ENCODE measurements at places on chromosomes 5 and 9. TPM values are rescaled to one million over a fixed set of nuclear protein-coding genes. Genes with fewer than 3 reads are reported as not detected.

TXNDC8 gene
- not detected for total RNA-seq

PRUNE2 gene
- total RNA-seq, result 0.84 TPM

C9orf50 gene
- not detected for total RNA-seq

GRCh38 chr9:92947268-92948037, at the start of gene FGD3:
Gene FGD3, plus strand, starts transcription at chr9:92947523. Its CDS starts 28,734 bp downstream, at chr9:92976257.
- no peak for DNase-seq

GRCh38 chr5:120464627-120465435, 731 bp downstream of the PRR16 start:
- DNase-seq, result no peak

DNA sequence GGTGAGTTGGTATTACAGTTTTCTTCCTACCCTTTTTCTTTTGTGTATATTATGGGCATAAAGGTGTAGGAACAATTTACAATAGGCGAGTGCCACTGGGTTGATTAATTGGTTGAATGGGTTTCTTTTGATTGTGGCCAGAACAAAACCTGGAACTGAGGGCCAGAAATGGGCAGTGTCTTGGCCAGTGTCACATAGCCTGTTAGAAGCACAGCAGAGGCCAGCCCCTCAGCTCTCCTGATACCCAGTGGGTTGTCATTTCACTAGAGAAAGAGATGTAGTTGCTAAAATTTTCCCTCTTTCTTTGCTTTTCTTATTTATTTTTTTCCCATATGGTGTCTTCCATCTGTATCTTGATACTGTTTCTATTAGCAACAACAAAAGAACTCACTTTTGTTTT, 38.8 kb upstream of the SEMA6A start:
- no peak for DNase-seq

- DNase-seq, result no peak
These were observed 456.5 kb downstream of the ZSWIM6 start for GRCh38 chr5:61788548-61788947.

DNA sequence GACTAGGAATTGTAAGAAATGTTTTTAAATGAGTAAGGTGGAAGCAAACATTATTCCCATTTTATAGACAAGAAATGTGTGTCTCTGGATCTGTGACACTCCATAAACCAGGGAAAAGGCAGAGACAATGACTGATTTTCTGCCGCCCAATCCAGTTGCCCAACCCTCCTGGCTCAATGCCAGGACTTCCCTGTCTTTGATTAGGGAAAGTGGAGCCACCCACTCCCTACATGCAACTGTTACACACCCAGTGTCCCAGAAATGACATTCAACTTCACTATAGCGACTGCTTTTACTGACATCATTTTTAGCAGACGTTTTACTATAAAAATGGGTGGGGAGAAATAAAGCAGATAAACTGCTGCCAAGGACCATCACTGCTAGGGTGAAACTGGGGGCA, 79.7 kb downstream of the THBS4 start:
- no peak for DNase-seq

DNA sequence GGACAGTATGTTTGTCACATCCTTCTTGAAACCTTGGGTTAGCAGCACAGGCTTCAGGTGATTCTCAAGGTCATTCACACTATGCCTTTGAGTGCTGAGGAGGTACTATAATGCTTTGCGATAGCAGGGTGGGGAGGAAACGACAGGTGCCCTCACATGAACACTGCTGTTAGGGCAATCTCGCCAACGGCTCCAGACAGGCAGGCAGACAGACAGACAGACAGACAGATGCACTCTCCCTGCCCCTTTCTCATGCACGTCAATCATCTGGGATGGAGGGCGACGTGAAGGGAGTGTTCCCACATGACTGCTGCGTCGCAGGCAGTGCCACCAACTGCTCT, 82.9 kb downstream of the RAPGEF1 start:
- no peak for DNase-seq

DNA sequence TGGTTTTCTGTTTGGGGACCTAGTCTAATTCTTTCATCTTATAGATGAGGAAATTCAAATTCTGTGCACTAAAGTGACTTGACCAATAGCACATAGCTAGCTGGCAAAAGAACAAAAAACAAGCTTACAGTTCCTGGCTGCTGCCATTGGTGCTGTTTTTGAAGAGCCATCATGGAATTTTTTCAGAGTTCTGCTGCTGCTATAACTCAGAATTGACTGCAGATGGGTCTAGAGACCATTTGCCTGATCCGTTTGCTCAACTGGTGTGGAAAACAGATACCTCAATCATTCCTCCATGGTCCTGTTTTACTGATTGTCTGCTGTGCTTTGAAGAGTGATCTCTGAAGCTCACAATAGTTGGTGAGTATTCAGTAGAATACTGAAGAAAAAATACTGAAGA, 15.2 kb downstream of the FBXL7 start:
- DNase-seq, result no peak

DNA sequence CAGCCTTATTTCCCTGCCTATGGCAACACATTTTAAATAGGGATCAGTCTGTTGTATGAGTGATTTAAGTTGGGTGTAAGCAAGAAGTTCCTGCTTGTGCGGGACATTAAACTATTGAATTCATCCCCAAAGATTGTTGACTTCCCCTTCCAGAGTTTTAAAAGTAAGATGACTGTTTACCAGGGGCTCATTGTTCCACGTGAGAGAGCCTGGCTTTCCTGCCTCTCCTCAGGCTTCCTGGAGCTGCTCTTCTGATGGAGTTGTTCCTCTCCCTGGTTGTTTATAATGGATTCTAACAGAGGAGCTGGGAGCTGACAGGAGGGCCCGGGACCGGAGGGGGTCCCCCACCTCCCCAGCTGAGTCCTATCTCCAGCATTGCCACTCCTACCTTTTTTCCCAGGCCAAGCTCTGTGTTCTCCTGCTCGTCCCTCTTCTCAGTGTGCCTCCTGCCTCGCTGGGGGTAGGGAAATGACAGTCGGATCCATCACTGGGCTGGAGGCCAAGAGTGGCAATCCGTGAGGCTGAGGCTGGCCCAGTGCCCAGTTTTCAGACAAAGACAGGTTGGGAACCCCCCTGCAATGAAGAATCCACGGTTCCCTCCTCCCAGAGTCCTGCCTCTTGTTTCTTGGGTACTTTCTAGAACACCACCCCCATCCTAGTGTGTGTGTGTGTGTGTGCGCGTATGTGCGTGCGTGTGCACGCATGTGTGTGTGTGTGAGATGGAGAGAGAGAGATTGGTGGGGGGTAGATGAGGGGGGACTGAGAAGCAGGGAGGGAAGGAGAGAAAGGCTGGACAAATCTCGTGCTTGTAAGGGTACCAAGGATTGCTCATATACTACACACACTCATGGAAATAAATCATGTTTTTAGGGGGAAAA, 123.7 kb upstream of the NFIB start:
- no peak for DNase-seq

IFNA13 gene
- not detected for total RNA-seq

- no peak for DNase-seq
These were observed 69.6 kb upstream of the NR5A1 start for GRCh38 chr9:124576751-124577150.

DNA sequence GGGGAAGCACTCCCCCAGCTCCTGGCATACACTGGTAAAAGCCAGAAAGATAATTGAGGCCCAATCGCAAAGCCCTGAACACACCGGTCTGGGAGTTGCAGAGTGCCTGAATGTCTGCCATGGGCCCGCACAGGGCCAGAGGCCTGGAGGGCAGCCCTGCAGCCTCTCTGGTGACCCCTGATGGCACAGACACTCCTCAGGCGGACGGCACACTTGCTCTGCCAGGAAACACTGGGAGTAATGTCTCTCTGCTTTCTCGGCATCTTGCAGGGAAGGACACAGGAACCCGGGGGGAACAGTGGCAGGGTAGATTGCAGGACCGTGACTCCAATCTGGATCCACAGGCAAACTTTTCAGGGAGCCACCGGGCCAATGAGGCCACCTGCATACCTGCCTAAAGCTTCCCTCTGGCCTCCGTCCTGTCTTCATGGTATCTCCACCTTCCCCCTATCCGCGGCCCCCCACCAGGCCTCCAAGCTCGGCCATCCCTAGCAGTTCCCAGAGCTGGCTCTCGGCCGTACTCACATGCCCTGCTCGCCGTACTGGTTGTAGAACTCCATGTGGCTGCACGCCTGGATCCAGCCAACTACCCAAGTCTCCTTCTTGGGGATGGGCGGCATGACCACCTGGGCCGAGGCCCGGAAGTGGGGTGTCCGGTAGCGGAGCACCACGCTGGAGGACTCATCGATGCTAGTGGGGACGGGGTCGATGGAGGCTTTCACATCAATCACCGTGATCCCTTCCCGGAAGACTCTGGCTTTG, 797 bp downstream of the FAM78A start:
- no peak for DNase-seq

- no peak for DNase-seq
These were observed 376.2 kb upstream of the GRAMD2B start for GRCh38 chr5:126046846-126047571.

GRCh38 chr5:145554399-145554798, 280.7 kb downstream of the PRELID2 start:
- no peak for DNase-seq

CD14 gene
- 8.8 TPM for total RNA-seq

ARL15 gene
- total RNA-seq, result 13.5 TPM
